ENCODE measurements at places on chromosomes 7 and 10. TPM values are rescaled to one million over a fixed set of nuclear protein-coding genes. Genes with fewer than 3 reads are reported as not detected.

DNA sequence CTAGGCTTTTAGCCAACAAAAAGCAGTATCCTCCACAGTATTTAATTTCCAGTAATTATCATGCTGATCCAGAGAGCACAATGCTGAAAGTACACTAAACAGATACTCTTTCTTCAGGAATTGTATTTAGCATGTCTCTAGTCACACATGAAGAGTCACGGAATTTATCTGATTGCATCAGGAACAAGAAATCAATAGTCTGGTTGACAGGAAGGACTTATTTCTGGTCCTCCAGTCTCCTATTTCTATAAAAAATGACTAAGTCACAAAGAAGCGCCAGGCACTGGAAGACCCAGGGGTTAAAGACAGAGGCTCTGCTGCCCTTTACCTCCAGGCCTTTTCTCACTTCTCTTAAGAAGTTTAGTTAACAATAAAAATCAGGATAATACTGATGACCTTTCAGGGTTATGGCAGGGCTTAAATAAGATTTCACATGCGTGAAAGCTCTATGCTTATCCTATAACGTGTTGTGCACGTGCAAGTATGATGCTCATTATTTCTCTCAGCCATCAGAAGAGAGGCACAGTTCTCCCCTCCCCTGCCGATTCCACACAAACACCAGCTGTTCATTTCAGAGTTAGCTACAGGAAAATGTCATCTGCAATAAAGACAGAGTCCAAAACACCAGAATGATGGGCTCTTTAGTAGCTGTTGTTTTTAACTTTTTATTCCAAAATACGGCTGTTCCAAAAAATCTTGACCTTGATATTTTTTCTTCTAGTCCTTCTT, 36.9 kb downstream of the SLC26A4 start:
- peaks cover 11% of the 10 kb centered on the region for H3K4me1 ChIP-seq
- H3K36me3 ChIP-seq, result no peaks in the 10 kb centered on the region
- H3K27ac ChIP-seq, result no peak overlapping the region

- DNase-seq, result no peak
- H3K27me3 ChIP-seq, result no peaks in the 10 kb centered on the region
- no peak overlapping the region for H3K4me3 ChIP-seq
Measured at GRCh38 chr10:4241724-4242345, 456.8 kb upstream of the KLF6 start.

DNA sequence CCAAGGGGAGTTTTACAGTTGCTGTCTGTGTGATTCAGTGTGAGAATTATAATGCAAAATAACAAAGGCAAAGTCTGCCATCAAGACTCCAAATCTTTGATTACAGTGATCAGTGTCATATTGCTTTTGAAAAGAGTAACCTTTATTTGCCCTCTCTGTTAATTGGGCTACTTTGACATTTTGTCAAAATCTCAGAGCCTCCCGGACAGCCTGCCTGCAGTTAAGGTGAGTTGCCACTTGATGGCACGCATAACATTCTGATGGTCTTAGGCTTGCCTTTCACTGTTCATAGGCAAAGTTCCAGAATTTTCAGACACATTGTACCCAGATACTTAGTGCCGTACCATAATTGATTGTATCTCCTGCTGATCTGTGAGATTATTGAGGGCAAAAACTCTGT, 253.5 kb downstream of the ABCA13 start:
- no peak overlapping the region for H3K4me3 ChIP-seq
- no peak overlapping the region for H3K27ac ChIP-seq
- H3K27me3 ChIP-seq, result no peaks in the 10 kb centered on the region
- no peak for DNase-seq
- H3K36me3 ChIP-seq, result no peaks in the 10 kb centered on the region
- peaks cover 3% of the 10 kb centered on the region for H3K4me1 ChIP-seq

DNA sequence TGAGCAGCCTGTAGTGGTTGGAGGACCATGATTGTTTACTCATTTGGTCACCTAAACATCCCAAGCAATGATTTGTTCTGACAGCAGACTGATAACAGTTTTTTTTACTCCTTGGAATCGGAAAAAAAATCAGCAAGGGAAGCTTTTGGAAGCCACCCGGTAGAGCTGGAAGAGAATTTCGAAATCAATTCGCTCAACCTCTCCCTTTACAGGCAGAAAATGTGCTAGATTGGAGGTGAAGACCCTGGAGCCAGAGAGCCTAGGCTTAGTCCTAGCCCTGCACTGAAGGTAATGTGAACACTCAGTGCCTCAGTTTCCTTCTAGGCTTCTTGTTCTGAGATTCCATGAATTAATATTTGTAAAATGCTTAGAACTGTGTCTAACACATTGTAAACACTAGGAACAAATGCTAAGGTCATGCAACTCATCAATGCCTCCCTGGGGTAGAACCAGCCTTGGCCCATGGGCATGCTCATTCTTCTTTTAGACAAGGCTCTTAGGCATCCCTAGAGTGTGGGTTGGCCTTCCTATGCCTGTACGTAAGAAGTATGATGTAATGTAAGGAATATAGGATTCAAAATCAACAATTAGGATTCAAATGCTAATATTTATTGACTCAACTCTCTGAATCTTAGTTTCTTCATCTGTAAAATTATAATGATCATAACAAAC, 52.7 kb downstream of the MET start:
- H3K4me1 ChIP-seq, result no peaks in the 10 kb centered on the region
- no peak overlapping the region for H3K4me3 ChIP-seq
- no peaks in the 10 kb centered on the region for H3K36me3 ChIP-seq
- no peak overlapping the region for H3K27ac ChIP-seq
- H3K27me3 ChIP-seq, result no peaks in the 10 kb centered on the region

GRCh38 chr7:43569424-43569823, 13.5 kb upstream of the STK17A start:
- H3K36me3 ChIP-seq, result no peaks in the 10 kb centered on the region
- H3K4me1 ChIP-seq, result no peaks in the 10 kb centered on the region
- no peak overlapping the region for H3K4me3 ChIP-seq
- H3K27me3 ChIP-seq, result no peaks in the 10 kb centered on the region
- no peak overlapping the region for H3K27ac ChIP-seq

DNA sequence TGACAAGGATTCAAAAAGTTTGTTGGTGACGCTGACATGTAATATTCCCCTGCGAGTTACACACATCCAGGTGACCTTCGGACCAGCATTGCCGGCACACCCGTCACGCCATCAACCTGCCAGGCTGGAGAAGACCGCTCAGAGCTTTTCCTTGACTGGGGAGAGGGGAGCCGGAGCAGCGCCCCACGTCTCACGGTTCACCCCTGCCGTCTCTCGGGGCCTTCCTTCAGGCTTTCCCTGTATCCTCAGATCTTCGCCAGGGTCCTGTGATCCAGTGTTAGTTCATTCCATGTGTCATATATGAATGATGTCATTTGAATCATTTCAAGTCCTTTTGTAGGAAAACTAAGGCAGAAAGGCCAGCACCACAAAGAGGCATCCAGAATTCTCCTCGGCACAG, 127.8 kb downstream of the MGMT start:
- H3K36me3 ChIP-seq, result peaks cover 33% of the 10 kb centered on the region
- H3K27me3 ChIP-seq, result peaks cover 2% of the 10 kb centered on the region
- no peak for DNase-seq
- no peak overlapping the region for H3K4me3 ChIP-seq
- H3K4me1 ChIP-seq, result no peaks in the 10 kb centered on the region

GRCh38 chr10:48332166-48332870, 25.8 kb downstream of the MAPK8 start:
- peaks cover 31% of the 10 kb centered on the region for H3K36me3 ChIP-seq
- no peak overlapping the region for H3K27ac ChIP-seq
- H3K27me3 ChIP-seq, result peaks cover 2% of the 10 kb centered on the region
- H3K4me3 ChIP-seq, result no peak overlapping the region
- H3K4me1 ChIP-seq, result peaks cover 9% of the 10 kb centered on the region

DNA sequence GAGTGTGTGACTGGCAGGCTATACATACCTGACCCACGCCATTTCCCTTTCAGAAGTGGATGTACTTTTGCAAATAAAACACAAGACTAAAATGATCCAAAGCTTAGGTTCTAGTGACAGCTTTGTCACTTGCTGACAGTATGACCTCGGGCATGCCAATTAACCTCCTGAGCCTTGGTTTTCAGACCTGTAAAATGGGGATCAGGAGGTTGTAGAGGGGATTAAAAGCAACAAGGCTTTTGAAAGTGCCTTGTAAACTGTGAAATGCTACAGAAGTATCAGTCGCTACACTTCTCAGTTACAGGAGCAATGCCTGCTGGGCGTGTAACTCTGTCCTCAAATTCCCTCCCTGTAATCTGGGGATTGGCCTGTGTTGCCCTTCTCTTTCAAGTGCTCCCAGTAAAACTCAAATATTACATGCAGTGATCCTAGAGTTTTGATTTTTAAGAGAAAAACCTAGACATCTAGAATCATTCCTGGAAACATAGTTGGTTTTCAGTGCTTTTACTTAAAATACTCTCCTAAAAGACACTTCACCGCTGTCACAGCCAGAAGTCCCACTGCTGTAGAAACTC, 8.8 kb upstream of the GRB10 start:
- H3K36me3 ChIP-seq, result peaks cover 9% of the 10 kb centered on the region
- peaks cover 15% of the 10 kb centered on the region for H3K4me1 ChIP-seq
- H3K27me3 ChIP-seq, result peaks cover 3% of the 10 kb centered on the region
- DNase-seq, result no peak

DNA sequence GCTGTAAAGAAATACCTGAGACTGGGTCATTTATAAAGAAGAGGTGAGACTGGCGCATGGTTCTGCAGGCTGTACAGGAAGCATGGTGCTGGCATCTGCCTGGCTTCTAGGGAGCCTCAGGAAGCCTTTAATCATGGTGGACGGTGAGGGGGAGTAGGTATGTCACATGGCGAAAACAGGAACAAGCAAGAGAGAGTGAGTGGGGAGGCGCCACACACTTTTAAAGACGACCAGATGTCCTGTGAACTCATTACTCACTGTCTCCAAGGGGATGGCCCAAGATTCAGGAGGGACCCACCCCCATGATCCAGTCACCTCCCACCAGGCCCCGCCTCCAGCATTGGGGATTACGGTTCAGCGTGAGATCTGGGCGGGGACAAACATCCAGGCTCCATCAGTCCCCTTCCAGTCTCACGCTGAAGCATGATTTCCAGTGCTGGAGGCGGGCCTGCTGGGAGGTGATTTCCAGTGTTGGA, 3.2 kb downstream of the ZNF316 start:
- no peak overlapping the region for H3K27ac ChIP-seq
- no peaks in the 10 kb centered on the region for H3K36me3 ChIP-seq
- peaks cover 5% of the 10 kb centered on the region for H3K4me1 ChIP-seq
- no peak overlapping the region for H3K4me3 ChIP-seq

DNA sequence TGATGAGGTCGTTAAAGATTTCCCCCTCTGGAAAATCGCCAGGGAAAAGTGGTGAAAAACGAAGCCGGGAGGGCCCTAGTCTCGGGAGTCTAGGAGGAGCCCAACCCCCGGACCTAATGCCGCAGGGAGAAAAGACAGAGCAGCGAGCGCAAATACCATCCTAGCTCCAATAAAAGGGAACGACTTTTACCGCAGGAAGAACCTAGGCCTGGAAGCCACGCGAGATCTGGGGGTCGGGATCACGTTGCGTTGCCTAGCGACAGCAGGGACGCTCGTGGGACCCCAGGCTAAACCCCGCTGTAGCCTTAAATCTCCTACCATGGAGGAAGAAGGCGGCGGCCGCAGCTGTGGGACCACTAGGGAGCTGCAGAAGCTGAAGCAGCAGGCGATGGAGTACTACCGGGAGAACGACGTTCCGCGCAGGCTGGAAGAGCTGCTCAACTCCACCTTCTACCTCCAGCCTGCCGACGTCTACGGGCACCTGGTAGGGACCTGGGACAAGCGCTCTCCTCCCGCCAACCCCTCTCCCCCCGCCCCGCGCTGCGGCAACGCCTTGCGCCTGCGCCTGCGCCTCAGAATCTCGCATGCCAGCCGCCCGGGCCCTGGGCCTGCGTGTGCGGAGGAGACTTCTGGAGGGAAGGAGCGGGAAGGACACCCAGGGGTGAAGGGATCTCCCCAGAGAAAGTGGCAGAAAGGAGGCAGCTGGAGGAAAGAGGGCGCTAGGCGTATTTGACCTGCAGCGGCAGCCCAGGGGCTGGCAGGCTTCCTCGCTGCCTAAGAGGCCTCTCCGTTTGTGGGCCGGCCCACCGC, at the start of gene ENO4:
Gene ENO4, plus strand, starts transcription at position 252 of the 810 bp plus-strand sequence. Its CDS starts 68 bp downstream, at position 320.
- H3K4me1 ChIP-seq, result peaks cover 8% of the 10 kb centered on the region
- no peaks in the 10 kb centered on the region for H3K36me3 ChIP-seq
- peak; percentile 92 for DNase-seq
- peak within 1 kb of the TSS; percentile 90 for H3K4me3 ChIP-seq

GRCh38 chr7:31146538-31146937, 94.4 kb downstream of the ADCYAP1R1 start:
- no peaks in the 10 kb centered on the region for H3K36me3 ChIP-seq
- no peaks in the 10 kb centered on the region for H3K27me3 ChIP-seq
- DNase-seq, result no peak
- no peaks in the 10 kb centered on the region for H3K4me1 ChIP-seq
- H3K4me3 ChIP-seq, result no peak overlapping the region

DNA sequence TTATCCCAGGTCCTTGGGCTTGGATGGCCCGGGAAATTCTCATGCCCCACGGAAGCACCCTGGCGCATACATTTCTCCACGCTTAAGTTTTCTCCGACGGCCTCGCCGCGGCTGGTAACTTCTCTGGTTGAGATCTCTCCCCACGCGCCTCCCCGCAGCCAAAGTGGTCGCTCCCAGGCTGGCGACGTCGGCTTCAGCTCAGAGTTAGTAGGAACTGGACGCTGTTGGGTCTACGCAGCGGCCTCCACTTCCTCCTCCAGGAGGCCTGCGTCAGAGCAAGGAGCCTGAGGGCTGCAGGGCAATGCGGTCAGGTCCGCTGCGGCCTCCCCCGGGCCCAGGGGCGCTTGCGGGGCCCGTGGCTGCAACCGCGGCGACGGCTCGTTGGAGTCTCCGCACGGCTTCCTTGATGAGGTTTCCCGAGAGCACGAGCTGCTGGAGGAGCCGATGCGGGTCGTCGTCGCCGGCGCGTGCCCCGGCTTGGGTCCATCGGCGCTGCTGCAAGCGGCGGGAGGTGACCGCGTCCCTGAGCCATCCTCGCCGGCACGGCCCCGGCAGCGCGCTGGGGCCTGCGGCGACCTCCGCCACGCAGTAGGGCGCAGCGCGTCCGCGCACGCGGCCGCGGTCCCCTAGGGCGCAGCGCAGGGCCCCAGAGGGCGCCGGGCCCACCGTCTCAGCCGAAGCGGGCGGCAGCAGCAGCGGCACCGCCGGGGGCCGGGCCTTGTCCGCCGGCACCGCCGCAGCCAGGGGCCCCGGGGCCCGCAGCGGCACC, 744 bp downstream of the FRAT2 start:
- peaks cover 7% of the 10 kb centered on the region for H3K27me3 ChIP-seq
- peak; percentile 58 for DNase-seq
- H3K27ac ChIP-seq, result peak overlapping the region; percentile 78

DNA sequence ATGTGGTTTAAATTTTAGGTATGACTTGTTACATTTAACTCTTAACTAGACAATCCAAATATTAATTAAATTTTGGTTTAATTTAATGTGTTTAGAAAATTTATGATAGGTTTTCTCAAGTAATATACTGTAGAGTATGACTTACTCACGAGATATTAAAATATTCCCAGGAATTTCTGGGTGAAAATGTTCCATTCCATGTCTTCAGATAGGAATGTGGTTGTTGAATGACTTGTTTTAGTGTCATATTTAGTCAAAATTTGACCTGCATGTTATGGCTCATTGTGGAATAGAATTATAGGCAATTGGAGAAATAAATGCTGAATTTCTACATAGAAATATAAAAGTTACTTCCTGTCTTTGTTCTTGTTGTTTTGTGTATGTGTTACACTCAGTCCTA, 46.7 kb downstream of the SHOC2 start:
- no peaks in the 10 kb centered on the region for H3K27me3 ChIP-seq
- peaks cover 9% of the 10 kb centered on the region for H3K4me1 ChIP-seq
- DNase-seq, result no peak
- H3K4me3 ChIP-seq, result no peak overlapping the region

The PPP1R17 gene
- total RNA-seq, result 657 TPM

The SSC4D gene
- 6.1 TPM for total RNA-seq

The SSMEM1 gene
- total RNA-seq, result not detected

The SPAM1 gene
- not detected for total RNA-seq

The CEP55 gene
- total RNA-seq, result 6.0 TPM

The SLC39A12 gene
- not detected for total RNA-seq

All from glutamatergic neuron (in vitro differentiated cells).